ENCODE measurements at places on chromosomes 11 and 22.
A peak's percentile ranks its signal among the peaks of the same experiment; 100 is the strongest.

GRCh38 chr11:45459491-45459890 is 173.3 kb upstream of the SYT13 start:
- no peak for ATAC-seq

GRCh38 chr22:31695423-31695822 is 33.4 kb upstream of the PISD start:
- ATAC-seq = peak; percentile 28

GRCh38 chr11:64226507-64227051 is 505 bp downstream of the NUDT22 start:
- ATAC-seq = peak; percentile 26

DNA sequence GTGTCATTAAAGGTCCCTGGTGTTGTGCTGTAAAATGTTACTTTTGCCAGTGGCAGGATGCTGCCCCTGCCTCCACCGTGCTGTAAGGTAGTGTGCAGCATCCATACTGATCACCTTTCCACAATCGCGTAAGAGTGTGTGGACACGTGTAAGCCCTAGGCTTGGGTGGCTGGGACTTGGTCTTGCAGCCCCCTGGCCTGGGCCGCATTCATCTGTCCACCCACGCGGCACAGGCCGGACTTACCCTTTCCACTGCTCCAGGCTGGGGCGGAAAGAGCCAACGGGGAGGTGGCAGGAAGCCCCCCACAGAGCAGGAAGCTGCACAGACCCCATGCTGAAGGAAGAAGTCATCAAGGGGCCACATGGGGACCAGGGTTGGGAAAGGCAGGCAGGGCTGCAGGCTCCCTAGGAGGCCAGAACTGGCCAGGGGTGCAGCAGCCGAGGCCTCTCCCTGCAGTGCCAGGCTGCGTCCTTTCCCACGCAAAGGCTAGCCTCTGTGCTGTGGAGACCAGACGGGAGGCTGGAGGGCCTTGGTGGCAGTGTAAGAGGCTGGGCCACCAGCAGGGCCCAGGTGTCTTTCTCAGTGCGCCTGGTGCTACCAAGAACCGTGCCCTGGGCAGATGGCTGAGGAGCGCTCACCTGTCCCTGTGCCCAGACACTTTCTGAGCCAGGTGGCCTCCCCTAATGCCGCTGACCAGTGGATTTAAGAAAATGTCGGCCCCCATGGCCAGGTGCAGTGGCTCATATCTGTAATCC is 11.7 kb upstream of the TMEM191C start:
- peak; percentile 12 for ATAC-seq

DNA sequence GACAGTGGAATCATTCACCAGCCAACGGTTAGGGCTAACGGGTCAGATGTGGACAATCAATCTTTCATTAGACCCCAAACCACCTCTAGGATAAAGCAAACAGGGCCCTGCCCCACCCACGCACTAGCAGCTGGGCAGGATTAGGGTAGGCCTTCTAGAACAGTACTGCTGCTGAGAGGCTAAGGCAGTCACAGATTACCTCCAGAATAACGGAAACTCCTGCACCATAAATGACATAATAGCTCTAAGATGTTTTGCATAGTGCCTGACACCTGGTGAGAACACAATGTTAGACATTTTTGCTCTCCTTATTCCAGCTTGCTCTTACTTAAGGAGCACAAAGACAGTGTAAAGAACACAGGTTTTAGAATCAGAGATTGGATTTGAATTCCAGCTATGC is 1.8 kb downstream of the SYTL2 start:
- no peak for ATAC-seq

GRCh38 chr22:43510281-43511070 is 98.7 kb downstream of the MPPED1 start:
- ATAC-seq = no peak

GRCh38 chr11:78474451-78474850 is 56.8 kb upstream of the GAB2 start:
- ATAC-seq = no peak

GRCh38 chr11:74072721-74073120 is 63.8 kb upstream of the UCP3 start:
- ATAC-seq = no peak

- ATAC-seq = no peak
These were observed 546.0 kb downstream of the METTL15 start for GRCh38 chr11:28654191-28654590.

- no peak for ATAC-seq
These were observed 19.1 kb downstream of the CYB5R2 start for GRCh38 chr11:7654195-7654705.

DNA sequence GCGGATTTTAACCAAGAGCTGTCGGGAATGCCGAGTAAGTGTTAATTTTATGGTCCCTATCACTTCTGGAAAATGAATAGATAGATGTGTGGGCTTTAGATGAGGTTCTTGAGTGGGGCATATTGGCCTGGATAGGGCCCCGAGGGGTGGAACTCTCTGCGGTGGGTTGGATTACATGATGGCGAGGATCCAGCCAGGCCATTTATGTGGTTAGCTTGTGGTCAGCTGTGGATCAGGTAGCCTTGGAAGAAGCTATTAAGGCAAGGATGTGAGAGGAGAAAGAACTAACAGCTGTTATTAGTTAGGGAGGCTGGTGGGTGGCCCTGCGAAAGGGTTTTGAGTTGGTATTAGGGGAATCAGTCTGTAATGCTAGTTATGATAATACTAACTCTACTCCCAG is 268.4 kb downstream of the NELL1 start:
- no peak for ATAC-seq

DNA sequence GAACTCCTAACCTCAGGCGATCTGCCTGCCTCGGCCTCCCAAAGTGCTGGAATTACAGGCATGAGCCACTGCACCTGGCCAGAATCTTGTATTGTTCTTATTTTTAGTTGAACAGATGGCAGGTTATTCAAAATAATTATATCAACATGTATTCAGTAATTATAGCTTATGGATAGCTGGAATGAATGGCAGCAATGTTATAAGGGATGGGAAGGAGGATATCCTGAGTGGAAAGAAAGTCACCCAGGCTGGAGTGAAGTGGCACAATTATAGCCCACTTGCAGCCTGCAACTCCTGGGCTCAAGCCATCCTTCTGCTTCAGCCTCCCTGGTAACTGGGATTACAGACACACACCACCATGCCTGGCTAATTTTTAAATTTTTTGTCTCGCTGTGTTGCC is 88.1 kb downstream of the MED15 start:
- no peak for ATAC-seq

DNA sequence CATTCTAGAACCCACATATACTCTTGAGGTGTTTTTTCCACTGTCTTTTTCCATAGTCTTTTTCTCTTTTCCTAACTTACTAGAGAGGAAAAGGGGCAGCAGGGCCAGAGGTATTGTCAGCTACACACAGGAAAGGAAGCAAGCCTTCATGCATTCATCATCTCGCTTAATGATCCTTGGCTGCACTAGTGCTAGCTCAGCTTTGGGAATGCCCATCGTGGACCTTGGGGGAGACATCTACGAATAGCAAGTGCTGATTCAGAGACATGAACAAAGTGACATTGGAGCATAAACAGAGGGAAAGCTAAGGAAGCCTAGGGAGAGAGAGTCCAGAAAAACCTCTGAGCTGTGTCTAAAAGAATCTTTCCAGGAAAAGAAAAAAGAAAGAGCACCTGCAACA is 466.3 kb upstream of the ARHGAP42 start:
- no peak for ATAC-seq

GRCh38 chr11:66418986-66419308 is 1.9 kb upstream of the NPAS4 start:
- no peak for ATAC-seq

DNA sequence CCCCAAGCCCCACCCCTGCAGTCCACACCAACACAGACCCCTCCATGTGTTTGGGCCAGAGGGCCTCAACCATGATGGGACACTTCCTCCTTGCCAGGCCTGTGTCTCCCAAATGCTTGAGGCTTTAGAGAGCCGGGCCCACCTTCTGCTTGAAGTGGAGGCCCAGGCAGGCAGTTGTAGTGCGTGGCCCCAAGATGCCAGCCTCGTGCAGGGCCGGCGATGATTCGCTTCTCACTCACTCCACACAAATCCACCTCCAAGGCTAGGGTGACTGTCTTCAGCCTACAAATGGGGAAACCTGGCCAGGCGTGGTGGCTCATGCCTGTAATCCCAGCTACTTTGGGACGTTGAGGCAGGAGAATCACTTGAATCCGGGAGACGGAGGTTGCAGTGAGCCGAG is 5.7 kb downstream of the PRR5 start:
- ATAC-seq = no peak

DNA sequence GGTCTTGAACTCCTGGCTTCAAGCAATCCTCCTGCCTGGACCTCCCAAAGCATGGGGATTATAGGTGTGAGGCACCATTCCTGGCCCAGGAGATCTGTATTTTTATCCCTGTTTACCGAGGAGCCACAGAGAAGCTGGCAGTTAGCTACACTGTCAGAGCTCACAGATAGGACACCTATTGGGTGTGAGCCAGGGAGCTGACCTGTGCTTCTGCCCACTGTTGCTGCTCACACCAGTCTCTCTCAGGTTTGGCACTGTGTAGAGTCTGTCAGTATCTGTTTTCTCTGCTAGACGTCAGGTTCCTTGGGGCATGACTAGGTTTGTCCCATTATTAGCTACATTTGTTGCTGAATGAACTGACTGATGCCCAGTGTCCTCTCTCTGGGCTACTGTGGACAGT is 17.5 kb downstream of the PPP6R2 start:
- no peak for ATAC-seq

DNA sequence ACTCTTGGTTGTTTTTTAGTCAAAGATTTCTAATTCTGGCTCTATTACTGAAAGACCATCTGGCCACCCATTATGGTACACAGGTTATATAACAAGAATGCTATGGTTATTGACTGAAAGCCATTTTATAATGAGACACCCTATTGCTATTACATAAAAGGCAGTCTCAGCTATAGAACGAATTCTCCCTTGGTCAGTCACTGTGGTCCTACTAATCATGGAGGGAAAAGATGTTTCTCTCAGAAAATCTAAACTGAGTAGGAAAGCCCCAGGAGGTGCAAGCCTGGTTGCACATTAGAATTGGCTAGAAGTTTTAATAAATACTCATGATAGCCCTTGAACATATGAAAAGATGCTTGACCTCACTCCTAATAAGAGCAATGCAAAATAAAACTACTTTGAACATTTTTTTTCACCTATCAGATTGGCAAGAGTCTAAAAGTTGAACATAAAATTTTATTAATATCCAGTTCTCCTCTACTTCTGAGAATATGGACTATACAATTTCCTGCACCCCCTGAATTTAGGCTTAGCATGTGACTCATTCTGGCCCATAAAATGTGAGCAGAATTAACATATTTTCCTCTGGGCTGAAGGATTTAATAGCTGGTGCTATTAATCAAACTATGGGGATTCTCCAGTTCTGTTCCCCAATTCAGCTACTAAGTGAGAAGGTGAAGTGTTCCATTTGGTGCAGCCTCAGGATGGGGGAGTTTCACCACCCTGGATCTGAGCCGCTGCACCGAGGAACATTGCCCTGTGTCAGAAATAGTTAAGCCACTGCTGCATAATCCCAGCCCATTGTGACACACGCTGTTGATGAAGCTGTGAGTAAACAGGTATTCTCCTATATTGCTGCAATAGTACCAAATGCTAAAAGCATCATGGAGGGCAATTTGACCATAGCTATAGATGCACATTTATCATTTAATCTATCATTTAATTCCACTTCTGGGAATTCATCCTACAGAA is 11.5 kb upstream of the CRKL start:
- ATAC-seq = peak; percentile 48

DNA sequence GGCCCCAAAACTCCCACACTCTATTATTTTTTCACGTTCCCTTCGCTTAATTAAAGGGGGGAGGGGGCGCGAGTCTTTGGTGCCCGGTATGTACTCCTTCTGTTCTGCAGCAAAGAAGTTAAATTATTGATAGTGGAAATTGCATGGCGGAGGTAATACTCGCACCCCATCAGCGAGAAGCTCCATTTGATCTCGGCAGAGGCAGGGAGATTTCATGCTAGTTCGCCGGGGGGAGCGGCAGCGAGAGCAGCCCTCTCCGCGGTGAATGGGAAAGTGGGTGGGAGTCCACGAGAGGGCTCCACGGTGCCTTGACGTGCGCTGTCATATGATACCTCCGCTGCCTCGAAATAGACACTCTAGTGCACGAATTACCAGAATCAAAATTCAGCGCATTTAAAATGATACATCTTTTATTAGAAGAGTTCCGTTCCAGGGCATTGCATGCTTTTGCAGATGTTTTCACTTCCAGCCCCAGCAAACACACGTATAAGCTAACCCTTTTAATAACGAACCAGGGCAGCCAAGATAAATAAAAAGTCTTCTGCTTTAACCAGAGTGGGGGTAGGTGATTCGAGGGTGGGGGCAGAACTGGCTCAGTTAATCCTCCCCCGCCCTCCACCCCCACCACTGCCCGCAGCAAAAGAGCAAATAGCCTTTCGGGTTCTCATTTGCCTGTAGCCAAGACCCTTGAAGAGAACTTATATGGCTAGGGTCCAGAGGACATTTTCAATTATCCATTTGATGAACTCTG is 1.3 kb upstream of the BDNF start:
- ATAC-seq = no peak

DNA sequence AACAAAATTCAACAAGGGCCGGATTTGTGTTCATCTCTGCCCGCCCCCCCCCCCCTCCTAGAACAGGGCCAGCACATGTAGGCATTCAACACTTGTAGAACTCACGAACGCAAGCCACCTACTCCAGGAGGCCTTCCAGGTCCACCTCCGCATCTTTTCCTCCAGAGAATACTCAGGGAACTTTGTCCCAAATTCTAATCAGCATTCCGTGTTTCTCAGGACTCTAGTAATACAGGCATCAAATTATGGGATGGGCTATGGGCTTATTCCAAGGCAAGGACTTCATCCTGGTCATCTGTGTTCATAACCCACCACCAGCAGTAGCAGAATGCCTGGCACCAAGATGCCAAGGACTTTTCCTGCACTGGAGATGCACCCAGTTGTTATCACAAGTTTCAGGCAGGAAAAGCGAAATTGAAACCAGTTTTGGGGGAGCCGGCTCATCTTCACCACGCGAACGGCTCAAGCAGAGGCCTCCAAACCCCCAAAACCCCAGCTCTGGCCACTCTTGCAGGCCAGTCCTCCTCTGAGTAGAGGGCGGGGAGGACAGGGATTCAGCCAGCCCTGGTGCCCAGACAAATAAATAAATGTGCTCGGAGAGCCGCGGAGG is 462 bp downstream of the UBE2L6 start:
- ATAC-seq = no peak

Measured in esophagus mucosa (tissue), 1 donor.